ENCODE measurements at places on chromosomes 4 and X.

- no peak for DNase-seq
Observed at GRCh38 chr4:121226362-121226761, 62.2 kb upstream of the TNIP3 start.

- no peak for DNase-seq
Observed at GRCh38 chrX:101642093-101642492, 17.6 kb downstream of the ARMCX2 start.

GRCh38 chr4:64911846-64912245 lies 502.6 kb upstream of the TECRL start:
- DNase-seq: no peak

DNA sequence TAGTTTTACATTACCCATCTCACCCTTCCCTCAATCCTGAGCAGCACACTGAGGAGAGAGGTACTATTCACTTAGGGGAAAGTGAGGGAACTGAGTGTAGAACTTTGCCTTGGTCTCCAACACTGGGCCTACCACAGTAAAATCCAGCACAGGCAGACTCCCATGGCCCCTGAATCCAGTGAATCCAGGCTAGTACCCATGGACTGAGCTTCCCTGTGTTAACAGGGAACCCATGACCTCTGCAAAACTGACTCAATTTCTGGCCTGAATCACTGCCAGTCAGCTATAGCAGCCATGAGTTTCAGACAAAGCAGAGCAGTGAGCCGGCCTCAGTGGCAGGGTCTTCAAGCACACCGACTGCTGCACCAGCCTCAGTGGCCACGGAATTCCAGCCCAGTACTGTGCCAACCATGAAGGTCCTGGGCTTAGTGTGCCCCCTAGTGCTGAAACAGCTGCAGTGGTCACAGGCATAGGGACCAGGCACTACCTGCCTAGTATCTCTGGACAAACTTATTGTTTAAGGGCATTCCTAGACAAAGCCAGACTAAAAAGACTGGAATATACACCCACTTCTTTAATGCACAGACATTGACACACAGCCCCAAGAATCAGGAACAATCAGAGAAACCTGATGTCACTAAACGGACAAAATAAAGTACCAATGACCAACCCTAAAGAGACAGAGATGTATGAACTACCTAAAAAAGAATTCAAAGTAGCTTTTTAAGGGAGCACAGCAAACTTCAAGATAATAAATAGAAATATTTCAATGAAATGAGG lies 127.4 kb upstream of the RPL34 start:
- DNase-seq: no peak

- no peak for DNase-seq
Observed at GRCh38 chrX:150903110-150903508, 4.6 kb upstream of the CD99L2 start.

DNA sequence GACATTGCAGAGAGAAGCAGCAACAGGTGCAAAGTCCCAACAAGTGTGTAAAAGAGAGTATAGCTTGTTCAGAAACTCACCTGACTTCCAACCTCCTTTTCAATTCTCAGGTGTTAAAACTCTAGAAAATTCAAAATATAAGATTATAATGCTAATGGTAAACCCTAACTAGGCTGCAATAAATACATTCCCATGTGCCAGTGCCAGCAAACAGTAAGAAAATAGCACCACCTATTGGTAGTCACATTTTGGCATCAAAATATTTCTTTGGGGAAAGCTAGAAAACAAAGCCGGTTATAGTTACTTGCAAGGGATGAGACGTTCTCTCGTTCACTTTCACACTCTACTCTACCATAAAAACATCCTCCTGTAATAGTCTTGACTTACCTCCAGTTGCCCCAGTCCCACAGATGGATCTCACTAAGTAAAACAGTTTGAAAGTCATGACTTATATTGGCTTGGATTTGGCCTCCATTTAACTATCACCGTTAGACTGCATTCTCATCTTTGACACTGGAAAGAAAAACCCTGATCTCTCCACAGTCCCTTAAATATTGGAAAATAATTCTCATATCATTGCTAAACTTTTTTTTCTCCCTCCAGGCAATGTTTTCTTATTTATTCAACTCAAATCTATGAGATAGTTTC lies 9.6 kb downstream of the BMP3 start:
- DNase-seq: no peak

DNA sequence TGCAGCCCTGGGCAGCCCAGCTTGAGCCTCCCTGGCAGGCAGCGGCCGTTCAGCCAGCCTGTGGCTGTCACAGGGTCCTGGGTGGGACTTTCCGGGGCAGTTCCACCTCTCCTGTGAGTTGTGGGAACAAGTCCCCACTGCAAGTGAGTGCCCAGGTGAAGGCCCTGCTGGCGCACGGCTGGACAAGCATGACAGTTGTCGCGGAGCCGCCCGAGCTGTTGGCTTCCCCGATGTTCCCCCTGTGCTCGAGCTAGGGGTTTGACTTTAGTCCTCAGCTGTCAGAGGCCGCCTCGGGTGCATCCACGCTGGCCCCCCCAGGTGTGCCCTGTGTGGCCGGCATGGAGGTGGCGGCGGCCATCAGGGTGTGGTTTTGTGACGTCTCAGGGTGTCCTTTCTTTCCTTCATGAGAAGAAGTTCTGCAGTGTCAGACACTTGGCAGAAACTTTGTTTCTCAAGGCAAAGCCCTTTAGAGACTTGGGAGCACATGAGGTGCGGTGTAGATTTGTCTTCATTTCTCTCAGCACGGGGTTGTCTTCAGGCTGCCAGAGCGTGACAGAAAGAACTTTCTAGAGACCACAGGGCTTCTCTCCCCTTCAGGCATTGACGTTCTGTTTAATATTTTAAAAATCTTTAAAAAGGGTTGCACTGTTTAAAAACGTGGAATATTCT lies 69.4 kb upstream of the HGFAC start:
- no peak for DNase-seq

GRCh38 chrX:150213481-150214030 lies 149.6 kb upstream of the MAMLD1 start:
- no peak for DNase-seq

DNA sequence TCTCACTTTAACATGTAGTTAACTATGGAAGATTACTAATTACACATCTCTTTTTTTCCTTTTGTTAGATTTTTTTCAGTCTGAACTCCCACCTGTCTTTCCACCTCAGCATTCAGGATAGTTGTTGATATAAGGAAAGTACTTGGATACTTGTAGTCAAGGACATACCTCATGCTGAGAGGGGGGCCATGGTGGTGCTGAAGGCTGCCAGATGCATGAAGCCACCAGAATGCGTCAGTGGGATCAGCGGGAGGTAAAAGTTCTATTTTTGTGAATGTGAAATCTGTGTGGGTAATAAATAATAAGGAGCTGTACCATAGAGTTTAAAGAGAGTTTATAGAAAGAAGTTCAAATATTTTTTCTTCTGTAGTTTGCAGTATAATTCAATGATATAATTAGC lies 13.1 kb upstream of the NDST4 start:
- DNase-seq: no peak

DNA sequence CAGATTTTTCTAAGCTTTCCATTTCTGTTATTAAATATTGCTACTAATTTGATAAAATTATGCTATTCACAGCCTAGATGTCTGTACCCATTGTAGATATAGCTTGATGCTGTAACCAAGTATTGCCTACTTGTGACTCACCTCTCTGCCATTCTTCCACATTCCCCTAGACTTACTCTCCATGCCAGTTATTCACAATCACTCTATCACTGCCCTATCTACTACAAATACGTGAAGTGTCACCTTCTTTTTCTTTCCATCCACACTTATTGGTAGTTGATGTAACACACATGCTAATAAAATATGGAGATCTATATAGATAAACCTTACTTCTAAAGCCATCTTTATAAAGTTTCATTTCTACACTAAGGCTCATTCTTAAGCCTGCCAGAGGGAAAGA lies 179.4 kb upstream of the PACRGL start:
- DNase-seq: no peak

DNA sequence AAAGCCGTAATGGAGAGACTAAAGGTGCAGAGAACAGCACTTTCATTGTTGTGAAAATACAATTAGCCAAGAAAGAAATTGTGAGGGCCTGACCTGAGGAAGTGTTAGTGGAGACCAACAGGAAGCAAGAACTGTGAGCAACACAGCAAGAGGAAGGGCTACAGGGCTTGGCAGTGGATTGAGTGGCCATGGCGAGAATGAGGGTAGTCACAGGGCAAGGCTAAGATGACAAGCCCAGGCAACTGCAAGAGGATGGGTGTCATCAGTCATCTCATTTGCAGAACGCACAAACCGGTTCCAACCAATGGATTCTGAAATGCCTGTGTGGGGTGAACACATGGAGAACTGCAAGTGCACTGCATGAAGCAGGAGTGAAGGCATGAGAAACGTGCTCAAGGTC lies 3.6 kb downstream of the SLC10A6 start:
- no peak for DNase-seq

- DNase-seq: no peak
Observed at GRCh38 chr4:138655286-138655685, 360.3 kb upstream of the NOCT start.

DNA sequence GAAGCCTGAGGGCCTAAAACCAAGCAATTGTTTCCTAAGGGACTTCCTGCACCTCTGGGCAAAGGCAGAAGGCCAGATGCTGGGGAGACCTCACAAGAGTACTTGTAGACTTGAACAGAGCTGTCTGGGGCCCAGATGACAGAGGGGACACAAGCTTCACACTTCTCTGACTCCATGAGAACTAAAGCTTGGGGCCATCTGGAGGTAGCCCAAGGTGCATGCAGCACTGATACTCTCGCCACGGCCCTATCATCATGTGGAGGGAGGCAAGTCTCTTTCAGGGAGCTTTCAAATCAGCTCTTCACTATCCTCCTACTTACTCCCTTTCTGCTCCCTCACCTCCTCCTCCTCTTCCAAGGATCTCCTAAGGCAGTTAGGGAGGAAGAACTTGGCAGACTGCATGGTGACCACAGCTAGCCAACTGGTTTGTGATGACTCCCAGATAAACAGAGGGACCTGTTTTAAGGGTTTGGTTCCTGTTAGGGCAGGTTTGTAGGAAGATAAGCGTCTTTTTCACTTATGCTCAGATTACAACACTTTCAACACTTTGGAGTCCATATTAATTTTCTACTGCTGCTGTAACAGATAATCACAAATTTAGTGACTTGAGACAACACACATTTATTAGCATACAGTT lies 23.8 kb downstream of the MSL3 start:
- no peak for DNase-seq

DNA sequence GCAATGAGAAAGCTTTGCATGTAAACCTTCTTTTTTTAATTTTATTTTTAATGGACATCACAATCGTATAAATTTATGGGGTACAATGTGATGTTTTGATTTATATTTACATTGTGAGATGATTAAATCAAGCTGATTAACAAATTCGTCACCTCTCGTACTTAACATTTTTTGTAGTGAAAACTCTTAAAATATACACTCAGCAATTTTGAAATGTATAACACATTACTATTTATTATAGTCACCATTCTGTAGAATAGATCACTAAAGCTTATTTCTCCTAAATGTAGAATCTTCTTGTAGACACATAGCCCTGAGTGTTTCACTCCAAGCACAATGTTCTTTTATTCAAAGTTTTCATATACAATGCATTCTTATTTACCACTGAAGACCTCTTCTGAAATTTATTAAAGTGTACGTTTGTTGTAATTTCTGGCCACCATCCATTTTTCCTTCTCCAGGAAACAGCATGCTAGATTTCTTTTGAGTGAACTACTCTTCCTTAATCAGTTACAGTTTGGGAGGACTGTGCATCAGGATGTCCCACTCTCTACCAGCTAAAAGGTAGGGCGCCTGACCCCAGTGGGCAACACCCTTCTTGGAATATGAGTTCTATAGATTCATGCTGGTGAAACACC lies 4.4 kb upstream of the RBBP7 start:
- DNase-seq: no peak

GRCh38 chrX:1341545-1342184 lies 5.1 kb downstream of the IL3RA start:
- DNase-seq: no peak

DNA sequence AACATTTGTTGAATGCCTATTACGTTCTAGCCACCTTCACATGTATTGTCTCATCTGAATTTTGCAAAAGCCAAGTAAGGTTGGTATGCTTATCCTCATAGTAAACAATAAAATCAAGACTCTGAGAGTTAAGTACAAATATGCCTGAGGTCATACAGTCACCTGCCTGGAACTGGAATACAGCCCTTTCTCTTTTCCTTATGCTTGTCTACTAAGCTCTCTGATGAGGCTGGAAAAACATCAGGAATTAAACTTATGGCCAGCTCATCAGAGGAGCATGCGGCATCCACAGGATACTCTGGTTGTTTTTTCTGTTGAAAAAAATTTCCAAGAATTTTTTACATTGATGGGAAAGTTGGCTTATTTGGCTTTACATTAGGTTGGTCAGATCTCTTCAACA lies 35.5 kb downstream of the NCAPG start:
- DNase-seq: no peak

- DNase-seq: no peak
Observed at GRCh38 chrX:96989830-96990571, 106.3 kb downstream of the RPA4 start.

DNA sequence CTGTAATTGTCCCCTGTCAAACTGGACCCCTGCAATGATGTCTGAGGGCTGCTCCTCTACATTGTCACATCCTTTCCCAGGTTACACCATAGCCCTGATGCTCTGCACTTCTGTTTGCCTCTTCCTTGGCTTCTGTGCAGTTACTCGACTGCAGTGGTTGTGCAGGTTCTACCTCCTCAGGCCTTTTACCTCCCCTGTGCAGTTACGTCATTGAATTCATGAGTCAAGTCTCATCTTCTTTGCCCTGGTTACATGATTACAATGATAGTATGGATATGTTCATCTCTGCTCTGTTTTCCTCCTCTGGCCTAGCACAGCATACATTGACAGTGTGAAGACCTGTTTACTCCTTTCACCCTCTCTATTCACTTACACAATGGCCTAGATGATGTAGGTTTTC lies 83.2 kb downstream of the FAM47B start:
- DNase-seq: no peak

GRCh38 chr4:166594326-166594946 lies 639.9 kb downstream of the SPOCK3 start:
- peak; percentile 10 for DNase-seq

- DNase-seq: no peak
Observed at GRCh38 chr4:108426493-108426892, 193.9 kb upstream of the RPL34 start.

DNA sequence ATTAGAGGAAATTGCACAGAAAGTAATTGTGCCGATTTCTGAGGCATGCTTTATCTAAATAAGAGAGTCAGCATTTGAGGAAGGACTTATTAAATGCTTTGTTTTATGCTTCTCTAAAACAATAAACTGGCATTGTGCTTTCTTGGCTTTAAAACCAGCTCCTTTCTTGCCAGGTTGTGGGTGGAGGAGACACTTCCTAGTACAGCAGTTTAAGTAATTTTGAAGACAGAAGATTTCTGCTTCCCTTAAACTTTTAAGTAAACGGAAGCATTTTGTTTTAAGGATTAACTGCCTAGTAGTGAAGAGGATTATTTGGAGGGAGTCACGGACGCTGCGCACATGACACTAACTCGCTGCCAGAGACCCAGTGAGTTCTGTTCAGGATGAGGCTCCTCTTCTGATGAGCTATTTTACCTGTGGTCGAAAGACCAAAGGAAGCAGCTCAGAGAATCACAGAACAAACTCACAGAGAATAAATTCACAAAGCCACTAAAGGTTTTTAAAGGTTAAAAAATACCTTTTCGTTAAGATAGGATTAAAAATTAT lies 169.5 kb downstream of the TLL1 start:
- no peak for DNase-seq

GRCh38 chr4:115515366-115515765 lies 401.9 kb upstream of the NDST4 start:
- no peak for DNase-seq
